ENCODE measurements at places on chromosomes 3 and 15. TPM values are rescaled to one million over a fixed set of nuclear protein-coding genes. Genes with fewer than 3 reads are reported as not detected.

RAB6B gene
- total RNA-seq, result 6.7 TPM

GRCh38 chr15:65318870-65319356 lies 14.4 kb downstream of the RNU5B-1 start:
- H3K27ac ChIP-seq, result no peak overlapping the region
- peak; percentile 79 for DNase-seq
- H3K4me3 ChIP-seq, result no peak overlapping the region

- H3K4me3 ChIP-seq, result no peak overlapping the region
- no peak overlapping the region for H3K27ac ChIP-seq
- no peaks in the 10 kb centered on the region for H3K27me3 ChIP-seq
- peaks cover 9% of the 10 kb centered on the region for H3K4me1 ChIP-seq
- no peak for DNase-seq
- no peaks in the 10 kb centered on the region for H3K36me3 ChIP-seq
Measured at GRCh38 chr3:120646771-120647432, 35.1 kb downstream of the HGD start.

DNA sequence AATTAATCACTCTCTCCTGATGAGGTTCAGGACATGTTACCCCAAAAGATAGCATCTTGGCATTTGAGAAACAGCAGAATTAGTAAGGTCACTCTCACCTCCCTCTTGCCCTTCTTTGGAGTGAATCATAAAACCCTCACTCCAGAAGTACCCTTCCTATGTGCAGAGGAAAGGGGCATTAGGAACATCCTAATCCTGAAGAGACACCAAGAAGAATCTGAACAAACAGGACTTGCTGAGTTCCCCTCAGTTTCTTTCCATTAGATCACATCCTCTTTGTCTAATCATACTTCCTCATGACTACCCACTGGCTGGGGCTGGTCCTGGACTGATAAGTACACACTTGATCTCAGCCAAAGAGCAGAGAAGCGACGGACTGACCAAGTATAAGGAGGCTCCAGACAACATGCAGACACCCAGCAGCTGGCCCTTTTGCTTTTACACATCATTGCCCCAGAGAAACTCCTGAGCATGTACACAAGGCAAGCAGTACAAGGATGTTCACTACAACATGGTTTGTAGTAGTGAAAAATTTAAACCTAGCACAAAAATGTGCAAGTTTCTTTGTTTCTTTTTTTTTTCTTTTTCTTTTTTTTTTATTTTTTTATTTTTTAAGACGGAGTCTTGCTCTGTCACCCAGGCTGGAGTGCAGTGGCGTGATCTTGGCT lies 15.0 kb upstream of the TM6SF1 start:
- no peaks in the 10 kb centered on the region for H3K36me3 ChIP-seq
- peak; percentile 95 for DNase-seq
- peaks cover 12% of the 10 kb centered on the region for H3K4me1 ChIP-seq

GRCh38 chr3:55615694-55616295 lies 128.7 kb upstream of the WNT5A start:
- H3K27ac ChIP-seq, result no peak overlapping the region
- H3K36me3 ChIP-seq, result no peaks in the 10 kb centered on the region
- DNase-seq, result no peak
- H3K4me1 ChIP-seq, result peaks cover 11% of the 10 kb centered on the region

- H3K27me3 ChIP-seq, result no peaks in the 10 kb centered on the region
- DNase-seq, result no peak
- no peaks in the 10 kb centered on the region for H3K4me1 ChIP-seq
- no peaks in the 10 kb centered on the region for H3K36me3 ChIP-seq
- no peak overlapping the region for H3K4me3 ChIP-seq
Measured at GRCh38 chr3:168548719-168549118, 453.0 kb upstream of the GOLIM4 start.

ZSCAN2 gene
- total RNA-seq, result 13.5 TPM

GOLGA8H gene
- total RNA-seq, result 3.3 TPM

CCR3 gene
- not detected for total RNA-seq

GRCh38 chr3:150751781-150752263 lies 11.1 kb downstream of the SIAH2 start:
- DNase-seq, result no peak
- no peak overlapping the region for H3K4me3 ChIP-seq
- no peaks in the 10 kb centered on the region for H3K27me3 ChIP-seq

GRCh38 chr3:170117134-170117533 lies 64.4 kb downstream of the PHC3 start:
- peak; percentile 16 for DNase-seq
- H3K27ac ChIP-seq, result no peak overlapping the region
- no peak overlapping the region for H3K4me3 ChIP-seq
- H3K36me3 ChIP-seq, result peaks cover 3% of the 10 kb centered on the region

- H3K4me3 ChIP-seq, result no peak overlapping the region
- H3K36me3 ChIP-seq, result no peaks in the 10 kb centered on the region
- H3K27ac ChIP-seq, result no peak overlapping the region
- H3K4me1 ChIP-seq, result no peaks in the 10 kb centered on the region
Measured at GRCh38 chr15:58864602-58865424, 68.7 kb downstream of the SLTM start.

GRCh38 chr3:149332227-149332765 lies 1.1 kb downstream of the TM4SF18 start:
- peak; percentile 81 for DNase-seq
- peak overlapping the region; percentile 92 for H3K27ac ChIP-seq
- peak overlapping the region; percentile 17 for H3K4me3 ChIP-seq
- H3K4me1 ChIP-seq, result peaks cover 54% of the 10 kb centered on the region
- peaks cover 2% of the 10 kb centered on the region for H3K36me3 ChIP-seq
- no peaks in the 10 kb centered on the region for H3K27me3 ChIP-seq

FANCD2OS gene
- not detected for total RNA-seq

GRCh38 chr15:89777782-89778380 lies 1.7 kb downstream of the MESP2 start:
- peaks cover 6% of the 10 kb centered on the region for H3K4me1 ChIP-seq
- H3K4me3 ChIP-seq, result no peak overlapping the region
- no peak overlapping the region for H3K27ac ChIP-seq

DIS3L gene
- 21.6 TPM for total RNA-seq

TRNT1 gene
- 21.3 TPM for total RNA-seq

- H3K36me3 ChIP-seq, result no peaks in the 10 kb centered on the region
- no peak for DNase-seq
- no peak overlapping the region for H3K4me3 ChIP-seq
- H3K27ac ChIP-seq, result no peak overlapping the region
- no peaks in the 10 kb centered on the region for H3K27me3 ChIP-seq
- no peaks in the 10 kb centered on the region for H3K4me1 ChIP-seq
Measured at GRCh38 chr3:117261983-117262421, 552.4 kb downstream of the TUSC7 start.

DNA sequence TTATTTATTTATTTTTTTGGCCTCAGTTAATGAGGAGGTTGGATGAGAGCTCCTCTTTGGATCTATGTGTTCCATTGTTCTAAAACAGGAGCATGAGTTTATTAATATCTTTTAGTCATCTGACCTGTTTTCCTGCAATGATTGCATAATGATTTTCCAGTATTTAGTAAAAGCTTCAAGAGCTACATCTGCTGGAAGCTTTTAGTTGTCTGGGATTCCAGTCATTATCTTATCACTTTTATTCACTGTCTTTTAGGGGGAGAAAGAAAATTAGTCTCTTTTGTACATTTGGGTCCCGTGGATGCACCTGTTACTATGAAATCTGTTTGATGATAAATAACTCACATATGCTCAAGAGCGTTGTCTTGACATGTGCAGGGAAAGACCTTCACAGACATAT lies 1270.0 kb downstream of the ROBO1 start:
- no peak for DNase-seq
- no peak overlapping the region for H3K4me3 ChIP-seq
- no peaks in the 10 kb centered on the region for H3K4me1 ChIP-seq
- no peaks in the 10 kb centered on the region for H3K36me3 ChIP-seq
- H3K27ac ChIP-seq, result no peak overlapping the region
- no peaks in the 10 kb centered on the region for H3K27me3 ChIP-seq

DNA sequence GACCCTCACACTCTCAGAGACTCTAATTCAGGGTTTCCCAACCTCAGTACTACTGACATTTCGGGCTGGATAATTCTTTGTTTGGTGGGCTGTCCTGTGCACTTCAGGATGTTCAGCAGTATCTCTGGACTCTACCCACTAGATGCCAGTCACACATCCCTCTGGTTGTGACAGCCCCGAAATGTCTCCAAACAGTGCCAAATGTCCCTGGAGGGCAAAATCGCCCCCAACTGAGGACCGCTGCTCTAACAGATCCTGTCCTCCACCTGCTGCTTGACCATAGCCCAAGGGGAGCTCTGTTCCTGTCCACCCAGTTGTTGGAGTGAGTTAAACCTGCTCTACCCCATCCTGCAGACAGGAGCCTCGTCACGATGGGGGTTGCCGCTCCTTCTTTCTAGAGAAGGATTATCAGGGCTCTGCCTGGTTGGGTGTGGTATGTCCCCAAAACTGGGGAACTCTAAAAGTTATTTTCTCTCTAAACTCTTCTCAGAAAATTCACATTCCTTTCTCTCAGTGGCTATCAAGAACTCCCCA lies 85.6 kb upstream of the PSMD6 start:
- H3K4me3 ChIP-seq, result no peak overlapping the region
- H3K36me3 ChIP-seq, result no peaks in the 10 kb centered on the region
- no peak overlapping the region for H3K27ac ChIP-seq
- DNase-seq, result no peak
- no peaks in the 10 kb centered on the region for H3K4me1 ChIP-seq

- H3K27me3 ChIP-seq, result no peaks in the 10 kb centered on the region
- H3K4me3 ChIP-seq, result no peak overlapping the region
- no peak overlapping the region for H3K27ac ChIP-seq
- H3K4me1 ChIP-seq, result no peaks in the 10 kb centered on the region
Measured at GRCh38 chr15:33007303-33007855, 187.1 kb downstream of the FMN1 start.

GASK1A gene
- not detected for total RNA-seq

MYZAP gene
- 8.1 TPM for total RNA-seq

- no peak overlapping the region for H3K4me3 ChIP-seq
- no peak for DNase-seq
- H3K4me1 ChIP-seq, result peaks cover under 1% of the 10 kb centered on the region
- H3K27me3 ChIP-seq, result peaks cover 39% of the 10 kb centered on the region
- no peaks in the 10 kb centered on the region for H3K36me3 ChIP-seq
- no peak overlapping the region for H3K27ac ChIP-seq
Measured at GRCh38 chr3:172448661-172449465, 607 bp upstream of the GHSR start.

- peaks cover 10% of the 10 kb centered on the region for H3K4me1 ChIP-seq
- peak; percentile 84 for DNase-seq
Measured at GRCh38 chr15:48373821-48374451, 42.7 kb downstream of the DUT start.

CHRNA7 gene
- 2.7 TPM for total RNA-seq

HESX1 gene
- total RNA-seq, result 0.58 TPM

GRCh38 chr3:102712896-102713295 lies 278.1 kb downstream of the ZPLD1 start:
- no peak for DNase-seq
- no peak overlapping the region for H3K4me3 ChIP-seq
- no peak overlapping the region for H3K27ac ChIP-seq
- no peaks in the 10 kb centered on the region for H3K27me3 ChIP-seq
- H3K4me1 ChIP-seq, result no peaks in the 10 kb centered on the region

- H3K27me3 ChIP-seq, result peaks cover 5% of the 10 kb centered on the region
- no peak overlapping the region for H3K4me3 ChIP-seq
- no peaks in the 10 kb centered on the region for H3K36me3 ChIP-seq
- no peak for DNase-seq
- H3K27ac ChIP-seq, result no peak overlapping the region
Measured at GRCh38 chr3:79765911-79766310, 1.9 kb downstream of the ROBO1 start.

TRANK1 gene
- 14.4 TPM for total RNA-seq

DNA sequence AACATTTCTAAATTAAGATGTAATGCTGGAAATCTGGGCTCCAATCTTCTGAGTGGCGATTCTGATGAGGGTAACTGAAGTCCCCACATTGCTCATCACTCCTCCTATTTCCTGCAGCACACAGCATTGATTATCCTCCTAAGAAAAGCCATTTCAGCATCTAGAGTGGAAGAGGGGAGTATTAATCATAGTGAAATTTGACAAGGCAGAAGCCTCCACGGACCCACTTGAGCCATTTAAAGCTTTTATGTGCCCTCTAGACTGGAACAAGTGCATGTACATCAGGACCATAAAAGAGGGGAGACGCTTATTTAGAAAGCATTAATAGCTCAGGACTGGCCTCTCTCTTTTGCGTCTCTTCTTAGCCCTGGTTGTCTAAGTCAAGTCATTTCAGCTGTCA lies 25.8 kb downstream of the AQP9 start:
- no peaks in the 10 kb centered on the region for H3K27me3 ChIP-seq
- DNase-seq, result no peak
- H3K36me3 ChIP-seq, result no peaks in the 10 kb centered on the region

GRCh38 chr3:160707187-160707794 lies 30.3 kb downstream of the ARL14 start:
- peaks cover 2% of the 10 kb centered on the region for H3K27me3 ChIP-seq
- no peaks in the 10 kb centered on the region for H3K36me3 ChIP-seq
- no peaks in the 10 kb centered on the region for H3K4me1 ChIP-seq
- no peak overlapping the region for H3K27ac ChIP-seq

PLA1A gene
- total RNA-seq, result not detected

- no peaks in the 10 kb centered on the region for H3K36me3 ChIP-seq
- no peaks in the 10 kb centered on the region for H3K27me3 ChIP-seq
- no peaks in the 10 kb centered on the region for H3K4me1 ChIP-seq
- H3K4me3 ChIP-seq, result no peak overlapping the region
Measured at GRCh38 chr3:65627062-65627461, 411.7 kb downstream of the MAGI1 start.

DLG1 gene
- 66.0 TPM for total RNA-seq

ABHD5 gene
- total RNA-seq, result 17.1 TPM

DNA sequence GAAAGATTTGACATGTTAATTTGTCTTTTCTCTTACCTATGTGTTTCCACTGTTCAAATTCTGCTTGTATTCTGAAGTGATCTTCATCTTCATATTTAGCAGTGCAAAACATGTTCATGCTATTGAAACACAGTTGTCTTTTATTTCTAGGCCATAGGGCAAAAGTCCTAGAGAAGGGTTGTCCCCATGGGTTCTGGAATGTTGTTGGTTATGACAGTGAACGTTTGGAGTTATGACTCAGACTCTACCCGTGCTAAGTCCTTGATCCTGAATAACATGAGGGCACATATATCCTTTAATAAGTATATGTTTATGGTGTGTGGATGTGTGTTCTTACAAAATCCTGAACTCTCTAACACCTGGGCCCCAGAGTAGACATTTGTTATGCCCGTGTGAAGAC lies 23.0 kb upstream of the ARPP21 start:
- DNase-seq, result no peak
- no peaks in the 10 kb centered on the region for H3K27me3 ChIP-seq
- no peak overlapping the region for H3K27ac ChIP-seq
- no peaks in the 10 kb centered on the region for H3K4me1 ChIP-seq
- no peaks in the 10 kb centered on the region for H3K36me3 ChIP-seq

GRCh38 chr3:112466020-112466419 lies 33.3 kb downstream of the BTLA start:
- no peaks in the 10 kb centered on the region for H3K27me3 ChIP-seq
- no peak overlapping the region for H3K4me3 ChIP-seq
- H3K4me1 ChIP-seq, result no peaks in the 10 kb centered on the region
- no peak overlapping the region for H3K27ac ChIP-seq
- H3K36me3 ChIP-seq, result no peaks in the 10 kb centered on the region

- DNase-seq, result peak; percentile 88
- H3K36me3 ChIP-seq, result no peaks in the 10 kb centered on the region
- no peak overlapping the region for H3K27ac ChIP-seq
- peaks cover 21% of the 10 kb centered on the region for H3K4me1 ChIP-seq
- H3K27me3 ChIP-seq, result peaks cover 12% of the 10 kb centered on the region
Measured at GRCh38 chr3:11720304-11720898, 76.7 kb upstream of the VGLL4 start.

Measured in endothelial cell of umbilical vein (primary cell).